ENCODE measurements at places on chromosomes 4 and X.
A peak's percentile ranks its signal among the peaks of the same experiment; 100 is the strongest.

DNA sequence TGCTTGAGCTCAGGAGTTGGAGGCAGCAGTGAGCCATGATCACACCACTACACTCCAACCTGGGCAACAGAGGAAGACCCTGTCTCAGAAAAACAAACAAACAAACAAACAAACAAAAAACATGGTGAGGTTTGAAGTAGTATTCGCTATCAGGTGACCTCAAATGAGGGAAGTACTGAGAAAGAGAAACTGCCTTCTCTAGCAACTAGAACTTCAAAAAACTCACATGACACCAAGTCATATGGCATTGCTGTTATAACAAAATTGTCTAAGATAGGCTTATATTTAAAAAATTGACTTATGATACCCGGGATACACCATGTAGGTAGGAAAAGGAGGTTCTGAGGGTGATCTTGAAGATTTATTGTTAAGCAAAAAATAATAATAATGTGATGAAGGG, 10.3 kb downstream of the MPP1 start:
- no peak for DNase-seq

- no peak for DNase-seq
These were observed 68.1 kb downstream of the DIAPH2 start for GRCh38 chrX:96752781-96753180.

GRCh38 chr4:18756671-18757070, 735.1 kb upstream of the LCORL start:
- no peak for DNase-seq

DNA sequence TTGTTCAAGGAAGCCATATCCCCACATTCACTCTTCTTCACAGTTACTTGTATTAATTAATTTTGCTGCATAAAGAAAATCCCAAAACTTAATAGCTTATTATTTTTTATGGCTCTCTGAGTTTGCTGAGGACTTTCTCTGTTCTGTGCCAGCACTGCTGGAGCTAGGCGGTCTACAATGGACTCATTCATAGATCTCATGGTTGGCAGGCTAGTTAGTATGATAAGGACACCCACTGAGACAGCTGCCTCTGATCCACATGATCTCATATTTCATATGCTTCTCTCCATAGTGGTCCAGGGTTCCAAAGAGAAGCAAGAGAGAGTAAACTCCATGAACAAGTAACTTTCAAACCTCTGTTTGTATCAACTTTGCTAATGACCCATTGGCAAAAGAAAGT, 170.2 kb downstream of the ADGRA3 start:
- DNase-seq, result no peak

DNA sequence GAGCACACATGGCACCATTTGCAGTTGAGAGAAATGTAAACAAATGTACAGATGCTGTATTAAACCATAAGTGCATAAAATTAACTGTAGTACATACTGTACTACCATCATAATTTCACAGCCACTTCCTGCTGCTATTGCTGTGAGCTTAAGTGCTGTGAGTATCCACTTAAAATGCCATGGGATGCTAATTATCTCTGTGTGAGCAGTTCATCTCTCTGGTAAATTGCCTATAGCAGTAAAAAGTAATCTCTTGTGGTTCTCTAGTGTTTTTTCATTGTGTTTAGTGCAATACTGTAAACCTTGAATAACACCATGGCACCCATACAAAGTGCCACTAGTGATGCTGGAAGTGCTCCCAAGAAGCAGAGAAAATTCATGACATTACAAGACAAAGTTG, 9.9 kb upstream of the SCOC start:
- DNase-seq, result no peak

GRCh38 chr4:24657768-24658617, 73.6 kb upstream of the DHX15 start:
- peak; percentile 89 for DNase-seq

GRCh38 chr4:186307916-186308315, 41.9 kb downstream of the F11 start:
- no peak for DNase-seq

- peak; percentile 50 for DNase-seq
These were observed 3.3 kb downstream of the IL13RA1 start for GRCh38 chrX:118730500-118731247.

DNA sequence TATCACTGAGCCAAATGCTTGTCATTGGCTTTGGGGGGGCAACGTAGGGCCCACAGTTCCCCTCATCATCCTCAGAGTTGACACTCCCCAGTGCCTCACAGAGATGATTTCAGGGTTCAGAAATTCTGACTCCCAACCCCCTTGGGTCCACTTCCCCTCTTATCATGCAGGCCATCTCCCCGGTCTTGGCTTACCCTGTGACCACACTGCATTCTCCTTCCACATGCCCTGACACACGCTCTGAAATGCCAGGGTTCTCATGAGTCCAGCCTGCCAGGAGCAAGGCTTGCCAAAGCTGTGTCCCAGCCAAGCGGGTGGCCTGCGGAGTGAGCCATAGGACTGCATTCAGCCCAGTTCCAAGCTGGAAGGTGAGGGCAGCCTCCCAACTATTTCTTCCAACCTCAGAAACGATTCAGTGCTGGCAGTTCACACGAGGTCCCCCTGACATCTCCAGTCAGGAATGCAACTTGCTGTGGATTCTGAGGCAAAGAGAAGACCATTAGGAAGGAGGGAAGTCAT, 101.2 kb downstream of the SMIM20 start:
- DNase-seq, result no peak

DNA sequence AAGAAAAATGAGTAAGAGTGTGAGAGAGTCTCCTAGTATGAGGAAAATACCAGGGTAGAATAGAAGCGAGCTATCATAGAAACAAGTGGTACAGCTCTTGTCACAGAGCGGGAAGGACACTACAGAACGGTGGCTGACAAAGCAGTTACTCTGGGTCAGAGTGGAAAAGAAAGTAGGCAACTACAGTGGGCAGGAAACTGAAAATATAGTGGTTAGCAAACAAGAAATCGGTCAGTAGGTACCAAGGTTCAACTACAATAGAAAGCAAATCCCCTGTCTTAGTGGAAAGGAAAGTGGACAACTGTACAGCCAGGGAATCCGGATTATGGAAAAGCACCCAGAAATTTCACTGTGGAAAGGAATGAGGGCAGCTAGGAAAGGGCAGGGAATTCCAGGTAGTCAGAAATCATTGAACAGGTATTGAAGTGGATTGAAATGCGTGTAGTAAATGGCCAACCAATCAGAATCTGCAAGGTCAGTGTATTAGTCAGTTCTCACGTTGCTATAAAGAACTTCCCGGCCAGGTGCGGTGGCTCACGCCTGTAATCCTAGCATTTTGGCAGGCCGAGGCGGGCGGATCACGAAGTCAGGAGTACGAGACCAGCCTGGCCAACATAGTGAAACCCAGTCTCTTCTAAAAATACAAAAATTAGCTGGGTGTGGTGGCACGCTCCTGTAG, 219.6 kb upstream of the DIAPH2 start:
- no peak for DNase-seq

GRCh38 chr4:1539859-1540600, 133.8 kb upstream of the NKX1-1 start:
- DNase-seq, result no peak

DNA sequence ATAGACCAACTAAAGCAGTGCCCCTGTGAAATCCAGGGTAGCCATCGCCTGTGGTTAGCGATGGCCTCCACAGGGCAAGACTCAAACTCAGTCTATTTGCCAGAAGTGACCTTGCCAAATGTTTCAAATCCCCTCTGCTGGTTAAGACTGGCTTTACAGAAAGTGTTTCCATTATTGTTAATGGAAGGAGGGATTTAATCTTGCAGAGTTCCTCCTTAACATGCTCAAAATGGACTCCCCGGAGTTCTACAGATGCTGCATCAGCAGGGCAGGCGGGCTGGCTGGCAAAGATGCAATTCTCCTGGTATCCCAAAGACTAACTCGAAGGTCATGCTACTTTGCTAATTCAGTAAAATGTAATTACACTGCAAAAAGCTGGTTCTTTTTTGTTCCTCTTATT, 313.0 kb upstream of the SLC7A11 start:
- no peak for DNase-seq

GRCh38 chrX:68672581-68673318, 25.3 kb downstream of the STARD8 start:
- DNase-seq, result no peak

DNA sequence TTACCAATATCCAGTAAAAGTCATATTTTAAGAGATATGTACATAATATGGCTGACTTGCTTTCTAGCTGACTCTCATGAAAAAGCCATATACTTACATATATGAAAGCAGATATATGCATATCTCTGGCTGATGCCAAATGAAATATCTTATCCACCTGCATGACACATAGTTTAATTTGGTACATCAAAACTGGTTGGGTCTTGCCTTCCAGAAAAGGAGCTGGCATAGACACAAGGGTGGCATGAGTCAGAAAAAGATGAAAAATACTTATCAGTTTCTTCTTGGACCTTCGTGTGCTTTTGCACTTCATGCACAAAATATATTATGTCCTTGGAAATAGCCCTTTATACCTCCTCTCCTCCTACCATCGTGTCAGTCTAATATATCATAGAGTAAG, 32.1 kb downstream of the TIGD4 start:
- DNase-seq, result no peak

GRCh38 chrX:111114806-111115205, 18.8 kb downstream of the PAK3 start:
- DNase-seq, result no peak

- DNase-seq, result no peak
These were observed 62.3 kb downstream of the FAM193A start for GRCh38 chr4:2598511-2599303.

- no peak for DNase-seq
These were observed 145.8 kb downstream of the AASDH start for GRCh38 chr4:56241500-56241899.

GRCh38 chr4:171279131-171279530, 534.1 kb upstream of the GALNTL6 start:
- DNase-seq, result no peak

- no peak for DNase-seq
These were observed 25.1 kb downstream of the IGSF1 start for GRCh38 chrX:131264053-131264452.

- no peak for DNase-seq
These were observed 15.4 kb downstream of the FAM9C start for GRCh38 chrX:13028871-13029636.

GRCh38 chr4:124515591-124515990, 196.9 kb downstream of the ANKRD50 start:
- no peak for DNase-seq

DNA sequence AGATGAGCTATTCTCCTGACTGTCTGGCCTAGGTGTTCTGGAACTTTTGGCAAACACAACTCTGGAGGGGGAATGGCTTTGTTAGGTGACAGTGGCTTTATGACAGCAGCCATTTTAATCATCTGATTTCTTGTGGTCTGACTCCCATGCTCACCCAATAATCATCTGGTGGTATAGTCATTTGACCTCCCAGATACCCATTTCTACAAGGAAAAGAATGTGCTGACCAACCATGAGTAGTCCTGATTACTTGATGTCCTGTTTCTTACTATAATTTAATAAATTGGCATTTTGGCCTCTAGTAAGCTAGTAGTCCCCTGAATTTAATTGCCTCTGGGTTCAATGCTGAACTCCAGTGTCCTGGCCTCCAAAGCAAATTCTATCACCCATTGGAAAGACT, 109.9 kb upstream of the DUSP21 start:
- no peak for DNase-seq

GRCh38 chrX:23312136-23312535, 22.5 kb upstream of the PTCHD1 start:
- DNase-seq, result no peak

DNA sequence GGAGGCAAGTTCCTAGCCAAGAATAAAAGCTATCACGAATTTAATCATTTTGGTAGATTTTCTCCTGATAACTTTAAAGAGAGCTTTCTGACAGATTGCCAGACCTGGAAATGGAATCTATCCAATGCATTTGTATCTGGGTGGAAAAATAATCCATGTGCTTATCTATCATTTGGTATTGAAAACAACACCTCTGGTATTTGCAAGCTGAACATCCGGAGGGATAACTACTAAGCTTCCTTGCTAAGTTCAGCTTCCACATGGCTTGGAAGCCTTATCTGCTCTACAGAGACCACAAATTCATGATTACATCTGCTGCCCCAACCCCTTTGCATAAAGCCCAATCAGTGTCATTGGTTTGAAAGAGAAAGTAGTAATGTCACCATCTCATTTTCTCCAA, 230.7 kb downstream of the GPC3 start:
- no peak for DNase-seq

GRCh38 chr4:153296040-153296823, 48.3 kb upstream of the MND1 start:
- DNase-seq, result no peak

GRCh38 chrX:39667191-39667590, 430.6 kb downstream of the BCOR start:
- DNase-seq, result no peak
